ENCODE measurements at places on chromosomes 4 and X. TPM values are rescaled to one million over a fixed set of nuclear protein-coding genes. Genes with fewer than 3 reads are reported as not detected.
A peak's percentile ranks its signal among the peaks of the same experiment; 100 is the strongest.

DNA sequence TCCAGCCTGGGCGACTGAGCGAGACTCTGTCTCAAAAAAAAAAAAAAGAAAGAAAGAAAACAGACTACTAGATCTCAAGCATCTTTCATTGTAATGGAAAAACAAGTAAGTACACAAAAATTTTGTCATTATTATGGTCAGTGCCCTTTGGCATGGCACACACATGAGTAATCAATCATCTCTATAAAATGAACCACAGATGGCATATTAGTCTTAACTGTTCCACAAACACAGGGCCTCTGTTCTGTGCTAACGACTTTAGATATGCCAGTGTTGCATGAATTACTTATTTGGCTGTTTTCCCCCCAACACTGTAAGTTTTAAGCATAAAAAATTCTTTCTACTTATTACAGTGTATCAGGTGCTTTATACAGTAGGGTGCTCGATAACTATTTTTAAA lies 90.4 kb downstream of the COX7B2 start:
- no peak for DNase-seq

DNA sequence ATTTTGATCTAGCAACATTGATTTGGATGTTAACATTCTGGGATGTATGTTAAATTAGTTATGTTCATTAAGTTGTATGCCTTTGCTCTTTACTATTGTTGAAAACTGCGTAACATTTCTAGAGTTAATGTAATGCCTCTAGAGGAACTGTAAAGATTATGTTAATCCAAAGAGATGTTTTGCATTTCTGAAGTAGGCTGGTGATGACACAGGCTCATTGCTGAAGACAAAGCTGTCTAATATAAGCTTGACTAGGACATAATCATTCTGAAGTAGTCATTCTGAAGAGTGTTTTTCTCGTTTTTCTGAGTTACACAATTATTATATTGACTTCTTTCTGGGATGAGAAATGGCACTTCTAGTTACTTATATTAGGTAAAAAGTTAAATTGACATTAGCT lies 72.9 kb downstream of the LRP2BP start:
- no peak for DNase-seq

DNA sequence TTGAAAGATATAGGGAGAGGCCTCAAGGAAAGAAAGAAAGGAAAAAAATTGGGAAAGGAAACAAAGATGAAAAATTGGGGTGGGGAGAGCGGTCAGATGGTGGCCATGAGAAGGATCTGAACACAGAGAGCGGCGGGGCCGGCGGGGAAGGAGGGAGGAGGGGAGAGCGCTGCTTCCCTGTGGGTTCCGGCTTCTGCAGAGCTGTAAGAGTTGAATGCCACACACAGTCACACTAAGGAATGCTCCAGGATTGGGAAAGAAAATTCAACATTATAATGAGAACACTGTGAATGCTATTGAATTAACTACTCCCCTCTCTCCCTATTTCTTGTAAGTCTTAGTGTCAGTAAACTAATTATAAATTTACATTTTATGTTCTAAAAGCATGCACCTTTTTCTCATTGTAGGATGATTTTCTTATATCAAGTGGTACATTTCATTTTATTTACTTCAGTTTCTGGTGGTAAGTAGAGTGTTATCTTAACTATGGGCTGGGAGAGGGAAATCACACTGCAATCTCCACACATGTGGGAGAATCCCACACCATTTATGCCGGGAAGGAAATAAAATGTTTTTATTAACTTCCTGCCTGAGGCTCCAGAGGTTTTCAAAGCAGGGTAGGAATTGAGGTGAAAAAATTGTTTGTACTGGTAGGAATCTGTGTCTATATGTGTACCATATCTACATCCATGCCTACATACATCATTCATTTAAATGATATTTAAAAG lies 904 bp downstream of the F11 start:
- DNase-seq: no peak

DNA sequence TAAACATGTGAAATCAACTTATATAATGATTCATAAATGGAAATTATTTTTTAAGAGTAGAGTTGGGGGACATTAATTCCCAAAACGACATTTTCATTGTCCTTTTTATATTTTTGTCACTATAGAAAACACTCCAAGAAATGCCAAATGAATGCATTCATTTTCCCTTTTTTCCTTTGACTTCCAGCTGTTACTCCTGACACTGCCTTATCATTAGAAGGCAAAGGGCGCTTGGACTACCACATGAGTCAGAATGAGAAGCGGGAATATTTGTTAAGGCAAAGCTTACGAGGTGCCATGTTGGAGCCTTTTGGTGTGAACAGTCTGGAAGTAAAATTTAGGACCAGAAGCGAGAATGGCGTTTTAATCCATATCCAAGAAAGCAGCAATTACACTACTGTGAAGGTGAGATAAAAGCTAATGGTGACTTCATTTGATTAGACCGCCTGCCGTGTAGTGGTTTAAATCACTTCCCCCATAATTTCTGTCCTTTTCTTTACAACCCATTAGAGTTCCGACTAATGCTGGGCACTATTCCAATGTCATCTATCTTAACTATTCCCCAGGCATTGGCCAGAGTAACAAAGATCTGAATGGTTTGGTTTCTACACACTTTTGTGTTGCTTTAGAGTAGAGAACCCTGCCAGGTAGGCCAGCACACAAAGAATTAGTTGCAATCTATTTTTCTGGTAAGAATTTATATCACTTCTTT lies 166.7 kb downstream of the FAT4 start:
- no peak for DNase-seq

GRCh38 chrX:140764401-140764919 lies 54.9 kb downstream of the LINC00632 start:
- no peak for DNase-seq

GRCh38 chr4:141022111-141022695 lies 111.1 kb downstream of the RNF150 start:
- DNase-seq: no peak

MAGEA3 gene
- total RNA-seq: not detected

IL21 gene
- not detected for total RNA-seq

SPATA18 gene
- total RNA-seq: 0.11 TPM

GRCh38 chr4:109296527-109296926 lies 5.9 kb downstream of the COL25A1 start:
- DNase-seq: no peak

- DNase-seq: no peak
Observed at GRCh38 chr4:87868522-87868921, 35.8 kb downstream of the MEPE start.

- no peak for DNase-seq
Observed at GRCh38 chr4:163382178-163382869, 38.6 kb downstream of the NPY5R start.

KCNIP4 gene
- total RNA-seq: not detected

MAGEB3 gene
- total RNA-seq: not detected

DNA sequence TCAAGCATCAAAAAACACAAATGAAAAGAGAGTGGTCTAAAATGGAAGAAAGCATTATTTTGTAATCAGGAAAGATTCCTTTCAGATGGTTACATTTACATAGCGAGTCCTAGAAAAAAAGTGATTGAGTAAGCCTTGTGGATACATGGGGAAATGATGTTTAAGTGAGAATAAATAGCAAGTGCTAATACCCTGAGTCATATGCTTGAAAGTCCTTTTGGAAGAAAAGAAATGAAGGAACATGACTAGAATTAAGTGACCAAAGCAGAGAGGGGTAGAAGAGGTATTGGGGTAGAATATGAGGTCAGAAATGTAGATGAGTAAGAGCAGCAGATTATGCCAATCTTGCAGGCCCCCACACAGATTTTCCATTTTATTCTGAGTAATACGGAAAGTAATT lies 814.8 kb upstream of the GRID2 start:
- no peak for DNase-seq

- DNase-seq: no peak
Observed at GRCh38 chr4:90081432-90082144, 45.6 kb upstream of the CCSER1 start.

GRCh38 chr4:169009286-169010124 lies 550 bp downstream of the CBR4 start:
- no peak for DNase-seq

GRCh38 chr4:100149190-100149589 lies 41.1 kb downstream of the DDIT4L start:
- DNase-seq: no peak

- DNase-seq: no peak
Observed at GRCh38 chr4:95087657-95088455, 330.1 kb downstream of the BMPR1B start.

DNA sequence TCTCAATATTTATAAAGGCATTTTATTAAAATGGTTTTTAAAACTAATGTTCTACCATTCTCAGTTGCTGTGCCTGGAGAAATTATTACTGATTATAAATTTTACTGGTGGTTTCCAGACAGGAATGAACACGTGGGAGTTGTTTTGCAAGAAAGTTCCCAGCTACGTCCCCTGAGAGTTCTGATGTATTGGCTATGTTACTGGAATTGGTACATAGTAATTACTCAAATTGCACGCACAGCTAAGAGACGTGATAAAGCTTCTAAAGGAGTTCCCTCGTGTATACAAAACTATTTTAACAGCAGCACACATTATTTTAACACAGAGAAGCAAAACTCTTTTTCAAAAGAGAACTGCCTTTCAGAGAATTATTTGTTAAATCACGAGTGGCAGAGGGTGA lies 292.2 kb downstream of the NLGN4X start:
- DNase-seq: no peak

- no peak for DNase-seq
Observed at GRCh38 chr4:53917729-53918128, 146.7 kb downstream of the CHIC2 start.

DNA sequence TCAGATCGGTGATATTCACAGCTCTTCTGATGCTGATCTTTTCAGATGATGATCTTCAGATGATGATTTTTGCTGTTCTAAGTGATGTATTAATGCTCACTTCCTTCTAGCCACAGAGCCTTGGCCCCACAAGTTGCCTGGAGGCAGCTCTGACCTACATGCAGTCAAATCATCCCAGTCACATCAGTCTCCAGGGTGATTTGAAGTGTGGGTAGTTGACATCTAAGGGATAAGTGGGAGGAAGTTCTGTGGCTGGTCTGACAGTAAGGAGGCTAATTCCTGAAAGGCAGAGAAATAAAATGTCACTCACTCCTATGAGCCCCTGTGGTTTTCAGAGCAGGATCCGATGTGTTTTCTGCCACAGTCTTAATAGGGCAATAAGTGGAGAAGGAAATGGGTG lies 79.8 kb upstream of the RPL34 start:
- no peak for DNase-seq

- no peak for DNase-seq
Observed at GRCh38 chr4:129369361-129370010, 273.5 kb downstream of the C4orf33 start.

DNA sequence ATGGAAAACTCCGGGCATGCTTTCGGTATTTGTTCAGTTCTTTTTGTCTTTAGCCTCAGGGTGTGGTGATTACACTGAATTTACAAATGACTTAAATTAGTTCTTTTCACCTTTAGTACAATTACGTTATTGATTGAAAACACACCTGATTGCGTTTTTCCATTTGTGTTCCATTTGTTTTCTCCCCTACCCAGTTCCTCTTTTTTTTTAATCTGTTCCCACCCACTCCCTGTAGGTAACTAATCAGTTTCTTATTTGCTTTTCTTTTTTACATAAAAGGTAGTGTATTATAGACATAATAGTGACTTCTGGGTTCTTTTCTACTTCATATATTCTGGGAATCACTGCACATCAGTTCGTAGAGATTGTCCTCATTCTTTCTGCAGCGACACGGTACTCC lies 53.4 kb downstream of the TNIP2 start:
- no peak for DNase-seq

DNA sequence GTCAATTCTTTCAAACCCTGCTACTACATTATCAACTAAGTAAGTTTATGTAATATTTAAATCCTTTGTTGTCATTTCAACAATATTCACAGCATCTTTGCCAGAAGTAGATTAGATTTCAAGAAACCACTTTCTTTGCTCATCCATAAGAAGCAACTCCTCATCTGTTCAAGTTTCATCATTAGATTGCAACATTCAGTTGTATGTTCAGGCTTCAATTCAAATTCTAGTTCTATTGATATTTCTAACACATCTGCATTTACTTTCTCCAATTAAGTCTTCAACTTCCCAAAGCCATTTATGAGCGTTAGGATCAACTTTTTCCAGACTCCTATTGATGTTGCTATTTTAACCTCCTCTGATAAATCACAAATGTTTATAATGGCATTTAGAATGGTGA lies 66.1 kb downstream of the BMP3 start:
- no peak for DNase-seq

DNA sequence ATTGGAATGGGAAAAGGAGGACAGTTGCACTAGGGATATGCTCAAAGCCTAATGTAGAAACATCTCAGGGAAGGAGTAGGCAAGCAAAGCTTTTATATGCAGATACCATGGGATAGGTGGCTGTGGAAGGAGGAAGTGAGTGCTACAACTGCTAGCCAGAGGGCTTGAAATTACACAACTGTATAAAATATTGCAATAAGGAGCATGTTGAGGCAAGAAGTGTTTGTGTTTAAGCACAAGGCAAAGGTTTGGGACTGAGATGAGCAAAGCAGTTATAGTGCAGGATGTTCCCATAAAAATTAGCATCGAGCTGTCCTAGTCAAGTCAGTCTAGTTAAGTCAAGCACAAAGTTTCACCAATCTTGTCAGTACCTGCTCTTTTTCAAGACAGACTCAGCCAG lies 35.6 kb upstream of the DCAF8L1 start:
- DNase-seq: no peak

DNA sequence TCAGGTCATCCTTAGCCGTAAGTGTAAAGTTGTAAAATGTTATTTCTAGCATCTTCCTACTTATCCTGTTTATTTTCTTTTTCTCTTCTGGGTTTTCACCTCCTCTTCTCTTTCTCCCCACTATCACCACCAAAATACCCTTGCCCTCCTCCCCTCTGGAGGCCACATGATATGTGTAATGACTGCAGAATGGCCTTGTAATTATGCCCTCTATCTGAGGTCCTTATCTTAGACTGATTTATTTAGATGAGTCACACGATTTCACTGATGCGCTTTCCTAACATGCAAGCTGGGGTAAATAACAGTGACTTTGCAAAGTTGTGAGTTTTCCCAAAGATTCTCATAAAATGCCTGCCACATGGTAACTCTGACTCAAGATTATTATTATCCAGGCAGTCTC lies 231.8 kb upstream of the GPRIN3 start:
- DNase-seq: peak; percentile 63

GPM6B gene
- total RNA-seq: not detected

- no peak for DNase-seq
Observed at GRCh38 chr4:118759481-118759880, 74.3 kb downstream of the METTL14 start.

DNA sequence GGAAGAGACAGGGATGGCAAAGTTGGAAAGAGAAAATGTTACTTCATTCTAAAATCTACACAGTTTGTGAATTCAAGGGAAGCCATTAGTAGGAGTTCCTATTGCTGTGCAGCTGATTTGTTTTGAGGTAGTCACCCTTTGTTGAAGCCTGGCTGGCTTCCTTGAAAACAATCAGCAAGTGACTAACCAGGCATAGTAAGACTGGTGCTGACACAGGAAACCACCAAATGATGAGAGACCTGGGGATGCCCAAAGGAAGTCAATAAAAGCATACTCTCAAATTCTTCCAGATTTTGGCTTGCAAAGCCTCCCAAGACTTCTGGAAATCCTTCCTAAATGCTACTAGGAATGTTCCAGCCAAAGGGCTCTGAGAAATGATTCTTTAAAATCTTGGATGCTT lies 23.9 kb upstream of the PRDM8 start:
- DNase-seq: no peak
